ENCODE measurements at places on chromosomes 4 and X. TPM values are rescaled to one million over a fixed set of nuclear protein-coding genes. Genes with fewer than 3 reads are reported as not detected.

GRCh38 chr4:115629270-115629669 lies 515.9 kb upstream of the NDST4 start:
- no peak for DNase-seq

- no peak for DNase-seq
Measured at GRCh38 chr4:56861360-56861759, 39.9 kb upstream of the SPINK2 start.

MFAP3L gene
- polyA plus RNA-seq = 9.5 TPM

FAAH2 gene
- polyA plus RNA-seq = not detected

Measured in BJ (cell line).